ENCODE measurements at places on chromosomes 13 and 19. TPM values are rescaled to one million over a fixed set of nuclear protein-coding genes. Genes with fewer than 3 reads are reported as not detected.

KLF2 gene
- 6.8 TPM for total RNA-seq

ERICH6B gene
- total RNA-seq: not detected

MAP4K1 gene
- total RNA-seq: 0.32 TPM

RTBDN gene
- not detected for total RNA-seq

SIGLEC8 gene
- not detected for total RNA-seq

NFKBIB gene
- total RNA-seq: 7.3 TPM

ARHGEF18 gene
- 35.0 TPM for total RNA-seq

SOHLH2 gene
- 0.43 TPM for total RNA-seq

FAM98C gene
- total RNA-seq: 10.3 TPM

LMTK3 gene
- 0.32 TPM for total RNA-seq

FXYD1 gene
- 0.32 TPM for total RNA-seq

IL12RB1 gene
- total RNA-seq: 1.3 TPM

WDR88 gene
- total RNA-seq: not detected

NACC1 gene
- total RNA-seq: 95.0 TPM

ZNF766 gene
- 6.4 TPM for total RNA-seq

ZNF615 gene
- 9.9 TPM for total RNA-seq

NKPD1 gene
- under 0.01 TPM for total RNA-seq

SELENOV gene
- total RNA-seq: not detected

TNFSF13B gene
- total RNA-seq: 2.6 TPM

LRG1 gene
- not detected for total RNA-seq

CYP2F1 gene
- total RNA-seq: not detected

ADAMTS10 gene
- total RNA-seq: 19.3 TPM

GARIN5B gene
- not detected for total RNA-seq

CTU1 gene
- 5.2 TPM for total RNA-seq

ABHD13 gene
- 10.8 TPM for total RNA-seq

ZNF573 gene
- 6.0 TPM for total RNA-seq

FUT2 gene
- not detected for total RNA-seq

ARRDC2 gene
- total RNA-seq: 3.5 TPM

TEX29 gene
- not detected for total RNA-seq

DNAAF3 gene
- under 0.01 TPM for total RNA-seq
